Astrocyte (in vitro differentiated cells and primary cell): ENCODE measurements at places on chromosomes 3 and 15.

DNA sequence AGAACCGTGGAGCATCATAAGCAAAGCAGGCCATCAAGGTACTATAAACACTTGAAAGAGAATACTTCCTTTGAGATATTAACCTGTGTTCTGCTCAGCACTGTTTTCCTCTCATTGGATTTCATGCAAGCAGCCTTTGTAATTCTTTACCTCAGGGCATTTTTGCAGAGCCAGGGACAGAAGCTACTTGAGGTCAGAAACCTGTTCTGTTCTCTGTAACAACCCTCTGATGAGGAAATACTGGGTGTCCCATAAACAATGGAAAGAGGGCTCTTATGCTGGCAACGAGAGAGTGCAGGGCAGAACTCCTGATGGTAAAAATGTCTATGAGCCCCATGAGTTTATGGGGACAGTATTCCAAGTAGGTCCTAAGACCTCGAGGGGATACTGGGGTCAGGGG, 66.0 kb downstream of the DCLK3 start:
- no peak for DNase-seq

GRCh38 chr3:180306155-180306554, 269.4 kb upstream of the PEX5L start:
- no peak for DNase-seq

DNA sequence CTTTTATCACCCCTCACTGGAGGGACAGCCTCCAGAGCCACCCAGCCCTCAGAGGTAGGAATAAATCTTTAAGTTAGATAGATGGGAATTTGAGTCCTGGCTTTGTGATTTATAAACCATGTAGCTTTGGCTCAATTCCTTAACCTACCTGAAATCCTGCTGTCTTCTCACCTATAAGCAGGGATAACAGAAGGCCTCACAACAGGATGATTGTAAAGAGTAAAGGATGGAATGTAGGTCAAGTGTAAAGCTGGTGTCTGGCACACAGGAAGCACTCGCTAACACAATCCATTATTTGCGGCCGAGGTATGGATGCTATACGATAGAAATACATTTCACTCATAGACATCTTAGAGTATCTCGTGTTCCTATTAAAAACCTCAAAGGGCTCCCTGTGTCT, 162.9 kb upstream of the LRTM1 start:
- no peak for DNase-seq

DNA sequence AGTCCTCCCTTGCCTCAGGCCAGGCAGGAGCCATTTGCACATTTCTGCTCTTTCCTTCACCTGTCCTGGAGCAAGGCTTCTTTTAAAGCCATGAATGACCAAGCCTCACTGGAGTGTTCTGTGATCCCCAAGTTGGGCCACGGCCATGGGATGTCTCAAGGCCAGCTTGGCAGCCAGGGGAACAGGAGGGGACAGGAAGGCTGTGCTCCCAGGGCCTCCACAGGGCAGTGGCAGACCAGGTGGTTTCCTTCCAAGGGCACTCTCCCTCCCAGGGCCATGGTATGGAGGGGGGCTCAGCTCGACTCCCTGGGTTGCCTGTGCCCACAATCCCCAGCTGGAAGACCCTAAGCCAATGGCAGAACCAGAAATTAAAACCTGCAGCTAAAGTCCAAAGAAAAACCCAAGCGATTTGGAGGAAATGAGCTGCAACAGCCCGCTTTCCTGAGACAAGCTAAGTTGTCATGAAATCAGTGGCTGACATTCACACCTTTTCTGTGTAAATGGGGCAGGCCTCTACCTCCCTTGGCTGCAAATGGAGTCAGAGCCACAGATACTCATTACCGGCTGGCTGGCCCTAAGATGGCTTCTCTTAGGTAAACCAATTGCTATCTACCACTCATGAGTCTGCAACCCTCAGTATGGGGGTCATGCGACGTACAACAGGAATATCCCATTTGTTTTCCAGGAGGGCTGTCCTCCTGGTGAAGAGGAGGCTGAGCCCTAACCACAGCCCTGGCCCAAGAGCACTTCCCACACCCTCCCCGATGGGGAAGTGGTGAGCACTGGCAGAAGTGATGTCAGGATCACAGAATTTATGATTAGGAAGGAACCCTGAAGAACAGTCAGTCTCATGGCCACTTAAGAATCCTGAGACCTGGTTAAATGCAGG, 83.3 kb downstream of the SNRK start:
- DNase-seq, result no peak

DNA sequence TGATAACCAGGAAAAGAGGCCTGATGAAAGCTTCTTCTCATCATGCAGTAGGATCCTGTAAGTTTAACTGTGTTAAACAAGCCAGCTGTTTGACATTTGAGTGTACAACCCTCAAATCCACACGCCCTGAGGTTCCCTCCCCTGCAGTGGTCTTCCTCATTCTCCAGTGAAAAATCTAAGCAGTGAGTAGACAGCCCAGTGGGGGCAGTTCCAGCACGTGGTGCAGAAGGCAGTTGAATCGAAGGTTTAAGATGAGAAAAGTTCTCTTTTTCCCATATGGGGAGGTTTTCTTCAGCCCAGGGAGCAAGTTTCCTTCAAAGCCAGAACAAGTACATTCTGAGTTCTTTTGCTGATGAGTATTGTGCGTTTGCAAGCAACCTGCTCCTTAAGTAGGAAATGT, 174.5 kb downstream of the NR2F2 start:
- no peak for DNase-seq

GRCh38 chr3:53170325-53171063, 9.5 kb downstream of the PRKCD start:
- no peak for DNase-seq

- no peak for DNase-seq
Measured at GRCh38 chr15:77028451-77029165, 33.7 kb downstream of the PSTPIP1 start.

GRCh38 chr3:58607816-58608215, 30.6 kb upstream of the FAM107A start:
- peak; percentile 52 for DNase-seq

DNA sequence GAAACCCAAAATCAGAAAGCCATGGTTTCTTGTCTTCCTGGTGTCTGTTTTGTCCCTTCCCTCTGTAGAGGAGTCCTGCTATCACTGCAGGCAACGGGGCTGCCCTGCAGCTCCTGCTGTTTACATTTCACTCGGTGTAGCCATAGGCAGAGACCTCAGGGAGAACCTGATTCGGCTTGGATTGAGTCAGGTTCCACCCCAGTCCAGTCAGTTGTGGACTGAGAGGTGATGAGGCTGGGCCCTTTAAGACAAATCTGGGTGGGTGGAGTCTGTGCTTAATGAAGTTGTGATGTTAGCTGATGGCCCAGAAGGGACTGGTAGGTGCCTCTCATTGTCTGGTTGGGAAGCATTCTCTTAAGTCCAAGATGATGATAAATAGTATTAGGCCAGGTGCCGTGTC, 35.7 kb downstream of the FLNB start:
- no peak for DNase-seq

GRCh38 chr3:186823386-186823785, 17.1 kb upstream of the RFC4 start:
- peak; percentile 42 for DNase-seq
